ENCODE measurements at places on chromosomes 2 and 18.
A peak's percentile ranks its signal among the peaks of the same experiment; 100 is the strongest.

GRCh38 chr2:209661286-209661894 lies 110.2 kb upstream of the UNC80 start:
- no peak for DNase-seq

GRCh38 chr2:218734190-218734975 lies 23.7 kb downstream of the TTLL4 start:
- no peak for DNase-seq

DNA sequence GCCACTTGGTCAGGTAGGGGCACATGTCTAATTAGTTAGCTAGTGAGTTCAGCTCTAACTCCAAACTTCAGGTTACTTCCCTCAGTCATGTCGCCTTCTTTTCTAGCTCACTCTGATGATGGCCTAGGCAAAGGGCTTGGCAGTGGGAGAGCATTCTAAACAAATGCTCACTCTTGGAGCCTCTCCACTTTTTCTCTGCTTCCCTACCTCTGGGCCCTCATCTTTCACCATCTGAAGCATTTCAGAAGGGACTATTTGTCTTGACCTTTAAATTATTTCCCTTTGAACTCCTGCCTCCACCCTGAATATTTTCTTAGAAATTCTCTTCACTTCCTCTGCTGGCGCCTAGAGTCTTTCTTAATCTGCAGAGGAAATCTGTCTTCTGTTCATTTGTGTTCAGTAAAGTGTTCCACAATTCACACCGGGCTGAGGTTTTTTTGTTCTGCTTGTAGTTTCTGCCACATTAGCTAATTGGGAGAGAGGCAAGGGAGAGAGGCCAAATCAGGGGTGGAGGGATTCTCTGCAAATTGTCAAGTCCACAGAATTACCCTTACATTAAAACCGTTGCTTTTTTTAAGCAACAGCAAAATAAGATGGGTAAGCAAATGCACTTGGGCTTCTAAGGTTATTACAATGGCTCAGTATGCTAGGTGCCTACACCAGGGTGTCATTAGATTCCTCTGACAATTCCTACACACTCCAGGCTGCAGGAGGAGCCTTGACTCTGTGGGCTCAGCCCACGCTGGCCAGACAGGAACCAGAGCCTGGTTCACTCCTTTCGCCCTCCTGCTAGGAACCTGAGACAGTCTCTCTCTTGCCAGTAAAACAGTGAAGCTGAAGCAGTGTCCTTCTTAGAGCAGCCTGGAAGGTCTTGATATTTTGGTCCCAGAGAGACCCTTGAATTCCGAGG lies 5.5 kb downstream of the MSGN1 start:
- DNase-seq = peak; percentile 22

GRCh38 chr2:2812117-2812516 lies 481.0 kb upstream of the MYT1L start:
- no peak for DNase-seq

- DNase-seq = peak; percentile 32
These were observed 488.6 kb upstream of the SMIM21 start for GRCh38 chr18:75915941-75916623.

GRCh38 chr2:19458427-19459003 lies 100.1 kb upstream of the OSR1 start:
- DNase-seq = no peak

DNA sequence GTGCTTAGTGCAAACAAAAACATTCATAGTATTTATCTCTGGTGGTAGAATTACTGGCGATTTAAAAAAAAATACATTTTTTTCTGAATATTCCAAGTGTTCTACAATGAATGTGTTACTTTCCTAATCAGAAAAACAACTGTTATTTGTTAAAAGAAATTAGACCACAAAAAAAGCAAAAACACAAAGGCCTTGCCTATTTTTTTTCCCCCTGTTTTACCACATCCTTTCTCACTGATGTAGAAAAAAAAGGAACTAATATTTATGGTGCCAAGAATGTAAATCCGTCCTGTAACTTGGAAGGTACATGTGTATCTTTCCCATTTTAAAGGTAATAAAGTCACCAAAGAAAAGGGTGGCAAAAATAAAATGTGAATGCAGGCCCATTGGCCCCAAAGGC lies 28.4 kb upstream of the MGAT4A start:
- DNase-seq = no peak

GRCh38 chr2:234735829-234736228 lies 216.0 kb upstream of the SH3BP4 start:
- DNase-seq = no peak

DNA sequence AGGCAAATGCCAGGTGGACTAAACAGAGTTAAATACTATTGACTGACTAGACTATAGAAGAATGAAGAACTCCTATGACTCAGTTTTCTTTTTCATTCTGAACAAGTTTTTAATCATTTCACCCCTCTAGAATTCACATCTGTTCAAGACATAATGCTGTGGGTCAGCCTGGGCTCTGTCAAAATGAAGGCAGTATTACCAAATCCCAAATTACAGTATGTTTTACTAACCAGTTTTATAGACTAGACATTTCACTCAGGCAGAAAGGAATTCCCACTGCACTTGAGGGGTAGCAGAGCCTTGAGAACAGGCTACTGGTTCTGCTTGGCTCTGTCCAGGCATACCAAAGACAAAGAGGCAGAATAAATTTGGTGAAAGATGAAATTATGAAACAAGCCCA lies 511.7 kb downstream of the EPHA4 start:
- DNase-seq = no peak

DNA sequence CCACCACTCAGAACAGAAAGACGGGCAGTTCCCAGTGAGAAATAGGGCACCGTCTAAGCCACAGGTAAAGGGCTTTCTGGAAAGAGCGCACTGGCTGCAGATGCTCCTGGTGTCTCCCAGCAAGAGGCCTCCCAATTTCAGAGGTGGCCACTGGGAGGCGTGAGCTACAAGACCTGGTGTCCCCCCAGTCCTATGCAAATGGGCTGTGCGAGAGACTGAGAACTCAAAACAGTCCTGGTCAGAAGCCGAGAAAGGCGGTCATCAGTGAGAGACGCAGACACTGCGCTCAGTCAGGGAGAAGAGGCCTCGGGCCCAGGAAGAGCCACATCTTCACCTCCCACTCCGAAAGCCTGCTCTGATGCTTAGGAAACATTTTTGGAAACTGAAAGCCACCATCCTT lies 179.5 kb downstream of the EIPR1 start:
- DNase-seq = no peak

DNA sequence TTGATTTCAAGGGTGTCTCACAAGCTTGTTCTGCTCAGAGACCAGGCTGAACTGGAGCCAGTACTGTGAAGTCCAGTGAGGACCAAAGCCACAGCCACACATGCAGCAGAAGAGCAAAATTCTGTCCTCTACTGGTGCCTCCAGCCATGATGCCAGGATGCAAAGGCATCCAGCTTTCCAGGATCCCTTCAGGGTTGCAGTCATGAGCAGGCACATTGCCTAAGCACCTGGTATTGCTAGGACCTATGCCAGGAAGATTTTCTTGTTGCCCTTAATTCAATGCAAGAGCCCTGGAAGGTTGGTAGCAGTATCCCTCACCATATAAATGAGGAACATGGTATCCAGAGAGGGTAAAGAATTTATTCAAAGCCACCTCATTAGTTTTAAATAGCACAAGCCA lies 78.9 kb upstream of the CYRIA start:
- no peak for DNase-seq

GRCh38 chr2:120561379-120562035 lies 174.2 kb upstream of the GLI2 start:
- DNase-seq = no peak
